NCI-H446 (cell line): ENCODE measurements at places on chromosomes 1 and 21.

DNA sequence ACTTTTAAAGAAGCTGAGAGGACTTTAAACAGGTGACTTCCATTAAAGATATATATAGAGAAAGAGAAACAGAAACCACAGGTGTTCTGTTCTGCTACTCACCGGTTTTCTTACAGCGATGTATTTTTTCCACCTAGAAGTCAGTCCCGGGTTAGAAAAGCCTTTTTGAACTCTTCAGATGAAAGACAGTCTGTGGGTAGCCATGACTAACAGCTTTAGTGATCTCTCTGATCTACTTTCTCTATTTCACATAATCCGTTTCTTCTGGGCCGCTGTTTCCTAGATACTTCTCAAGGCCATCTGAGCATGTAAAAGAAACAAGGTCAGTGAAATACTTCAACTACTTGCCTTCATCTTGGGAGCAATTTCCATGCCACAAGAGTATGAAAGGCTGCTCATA is 25.1 kb downstream of the WDR64 start:
- DNase-seq: no peak

GRCh38 chr21:21034036-21034435 is 35.8 kb downstream of the NCAM2 start:
- DNase-seq: no peak

DNA sequence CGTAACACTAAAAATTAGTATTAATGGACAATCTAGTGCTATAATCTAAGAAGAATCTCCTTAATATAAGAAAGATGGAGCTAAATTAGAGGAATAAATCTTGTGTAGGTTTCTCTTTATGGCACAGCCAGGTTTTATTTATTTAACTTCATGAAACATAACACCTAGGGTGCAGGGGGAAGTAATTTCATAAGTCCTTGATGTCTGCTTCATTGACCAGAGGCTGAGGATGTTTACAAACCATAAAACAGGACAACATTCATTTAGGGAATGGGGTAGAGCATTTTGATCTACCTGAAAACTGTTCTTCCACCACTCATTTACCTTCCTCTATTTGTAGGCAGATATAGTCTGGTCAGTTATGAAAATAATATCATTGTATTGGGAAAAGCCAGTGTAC is 95.5 kb downstream of the NGF start:
- no peak for DNase-seq

DNA sequence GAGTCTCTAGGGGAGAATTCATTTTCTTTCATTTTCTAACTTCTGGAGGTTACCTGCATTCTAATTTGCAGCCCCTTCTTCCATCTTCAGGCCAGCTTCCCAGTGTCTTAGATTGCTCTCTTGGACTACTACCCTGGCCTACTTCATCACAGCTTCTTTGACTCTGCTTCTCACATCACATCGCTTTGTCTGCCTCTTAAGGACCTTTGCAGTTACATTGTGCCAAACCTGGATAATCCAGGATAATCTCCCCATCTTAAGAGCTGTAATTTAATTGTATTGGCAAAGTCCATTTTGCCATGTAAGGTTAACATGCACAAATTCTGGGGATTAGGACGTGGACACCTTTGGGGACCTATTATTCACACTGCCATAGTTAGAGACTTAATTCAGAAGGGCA is 18.4 kb downstream of the RNF2 start:
- no peak for DNase-seq

GRCh38 chr1:212691561-212692071 is 8.0 kb downstream of the BATF3 start:
- DNase-seq: no peak

- no peak for DNase-seq
Observed at GRCh38 chr1:231724041-231724440, 97.5 kb downstream of the DISC1 start.

DNA sequence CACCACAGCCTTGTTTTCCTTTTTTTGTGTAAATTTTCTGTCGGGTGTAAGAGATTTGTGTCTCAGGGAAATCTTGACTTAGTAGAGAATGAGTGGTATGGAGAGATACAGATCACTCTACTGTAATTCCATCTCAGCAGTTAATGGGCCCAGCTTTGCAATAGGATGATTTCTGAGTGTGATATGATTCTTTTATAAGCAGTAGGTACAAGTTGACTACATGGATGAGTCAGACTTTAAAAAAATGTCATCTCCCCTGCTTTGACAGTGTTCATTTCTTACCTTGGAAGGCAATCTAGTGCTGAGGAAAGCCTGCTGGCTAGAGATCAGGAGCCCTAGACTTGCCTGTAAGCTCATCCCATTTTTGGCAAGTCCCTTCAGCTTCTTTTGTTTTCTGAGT is 261.9 kb downstream of the RYR2 start:
- no peak for DNase-seq

- DNase-seq: no peak
Observed at GRCh38 chr1:162381941-162382750, 618 bp downstream of the C1orf226 start.

- no peak for DNase-seq
Observed at GRCh38 chr1:24475700-24476099, 26.9 kb upstream of the RCAN3 start.

DNA sequence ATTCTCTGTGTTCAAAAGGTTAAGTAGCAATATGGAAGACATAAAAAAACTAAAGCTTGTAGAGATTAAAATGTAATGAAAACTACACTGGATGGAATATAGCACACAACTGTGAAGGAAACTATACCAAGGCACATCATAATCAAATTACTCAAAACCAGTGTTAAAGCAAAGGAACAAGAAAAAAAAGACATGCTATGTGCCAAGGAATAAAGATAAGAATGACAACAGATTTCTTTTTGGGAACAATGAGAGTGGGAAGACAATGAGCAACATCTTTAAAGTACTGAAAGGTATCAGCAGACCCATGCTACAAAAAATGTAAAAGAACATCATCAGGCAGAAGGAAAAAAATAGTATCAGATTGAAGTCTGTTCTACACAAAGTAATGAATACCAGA is 157.8 kb downstream of the VPS13D start:
- DNase-seq: no peak

GRCh38 chr1:76901158-76901767 is 34.0 kb downstream of the ST6GALNAC5 start:
- DNase-seq: peak; percentile 46

GRCh38 chr1:239636347-239636746 is 250.0 kb downstream of the CHRM3 start:
- DNase-seq: no peak

- DNase-seq: no peak
Observed at GRCh38 chr1:35559317-35559944, 1.8 kb downstream of the NCDN start.

- DNase-seq: no peak
Observed at GRCh38 chr21:32916522-32917099, 109.1 kb upstream of the OLIG2 start.

GRCh38 chr21:38956856-38957571 is 151.3 kb downstream of the ETS2 start:
- DNase-seq: no peak

GRCh38 chr1:217812175-217812574 is 181.0 kb downstream of the SPATA17 start:
- no peak for DNase-seq

DNA sequence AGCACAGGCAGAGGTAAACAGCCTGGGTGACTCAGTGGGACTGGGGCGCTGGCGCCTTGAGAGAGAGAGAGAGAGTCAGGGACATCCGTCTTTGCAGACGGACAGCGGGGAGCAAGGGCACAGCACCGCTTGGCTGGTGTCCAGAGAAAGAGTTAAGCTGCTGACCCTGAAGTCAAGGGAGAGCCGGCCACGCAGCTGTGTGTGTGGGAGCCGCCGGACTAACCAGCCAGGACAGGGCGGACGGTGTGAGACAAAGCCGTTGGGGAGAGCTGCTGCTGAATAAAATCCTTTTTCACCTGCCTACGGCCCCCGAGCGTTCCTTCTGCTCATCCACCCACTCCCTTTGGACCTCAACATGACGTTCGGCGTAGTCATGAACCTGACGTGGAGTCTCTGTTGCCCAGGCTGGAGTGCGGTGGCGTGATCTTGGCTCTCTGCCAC is 14.5 kb downstream of the CFAP74 start:
- no peak for DNase-seq

DNA sequence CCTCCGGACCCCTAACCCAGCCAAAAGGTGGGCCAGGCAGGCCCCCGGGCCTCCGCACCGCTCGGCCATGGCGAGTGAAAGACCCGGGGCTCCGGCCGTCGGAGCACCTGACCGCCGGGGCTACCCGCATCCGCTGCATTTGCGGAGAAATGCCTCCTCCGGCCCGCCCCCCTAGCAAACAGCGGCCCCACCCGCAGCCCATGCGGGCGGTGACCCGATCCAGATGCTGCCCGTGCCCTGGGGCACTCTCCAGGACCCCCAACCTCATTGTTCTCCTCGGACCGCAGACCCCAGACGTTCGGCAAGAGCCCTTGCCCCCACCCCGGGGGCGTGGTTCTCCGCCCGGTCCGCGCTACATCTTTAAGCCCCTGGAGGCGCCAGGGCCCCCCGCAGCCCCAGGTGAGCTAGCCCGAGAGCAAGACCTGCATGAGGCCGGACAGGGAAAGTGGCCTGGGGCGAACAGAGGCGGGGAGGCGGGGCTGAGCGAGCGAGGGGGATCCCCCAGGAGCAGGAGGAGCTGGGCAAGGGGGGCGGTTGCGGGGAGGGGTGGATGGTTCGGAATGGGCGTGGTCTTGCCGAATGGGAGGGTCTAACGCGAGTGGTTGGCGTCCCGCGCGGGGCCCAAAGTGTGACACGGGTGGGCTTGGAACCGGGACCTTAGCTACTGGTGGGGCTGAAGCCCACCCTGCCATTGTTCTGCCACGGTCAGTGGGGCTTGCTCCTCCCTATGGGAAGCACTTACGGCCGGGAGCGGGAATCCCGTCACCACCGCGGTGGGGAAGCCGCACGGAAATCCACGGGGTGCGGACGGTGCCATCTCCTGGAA is 6.3 kb upstream of the CRYBG2 start:
- no peak for DNase-seq

DNA sequence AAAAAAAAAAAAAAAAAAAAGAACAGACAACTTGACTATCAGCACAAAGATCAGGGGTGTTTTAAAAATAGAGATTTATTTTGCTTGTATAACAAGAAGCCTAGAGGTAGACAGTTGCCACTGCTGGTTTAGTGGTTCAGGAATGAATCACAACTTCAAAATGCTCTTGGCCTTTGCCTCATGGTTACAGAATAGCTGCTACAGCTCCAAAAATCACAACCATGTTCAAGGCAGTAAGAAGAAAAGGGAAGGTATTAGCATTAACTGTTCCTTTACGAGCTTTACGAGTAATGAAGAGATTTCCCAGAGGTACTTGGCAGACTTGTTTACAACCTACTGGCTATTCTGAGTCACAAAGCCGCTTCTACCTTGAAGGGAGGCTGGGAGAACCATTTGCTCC is 52.5 kb upstream of the PPM1J start:
- no peak for DNase-seq
